RWPE1 (cell line): ENCODE measurements at places on chromosomes 11 and 22.

GRCh38 chr11:121439337-121439736 is 12.8 kb upstream of the SORL1 start:
- no peak for DNase-seq

GRCh38 chr11:15145615-15146014 is 30.9 kb downstream of the INSC start:
- no peak for DNase-seq

DNA sequence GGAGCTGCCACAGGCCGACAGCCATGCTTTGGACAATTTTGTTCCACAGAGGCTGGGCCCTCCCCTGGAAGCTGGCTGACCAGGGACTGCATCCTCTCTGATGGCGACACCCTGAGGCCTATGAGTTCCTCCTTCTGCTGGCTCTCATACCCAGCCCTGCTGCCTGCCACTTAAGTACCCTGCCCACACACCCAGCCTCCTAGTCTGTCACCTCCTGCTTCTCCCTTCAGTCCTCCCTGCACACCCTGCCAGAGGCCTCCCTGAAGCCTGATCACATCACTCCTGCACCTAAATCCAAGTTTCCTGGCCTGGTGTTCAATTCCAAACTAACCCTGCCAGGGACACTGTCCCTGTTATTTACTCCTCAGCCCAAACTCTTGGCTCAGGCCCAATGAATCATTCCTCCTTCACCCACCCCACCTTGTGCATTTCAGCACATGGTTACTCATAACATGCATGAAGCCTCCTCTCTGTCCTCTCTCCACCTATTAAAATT is 136.7 kb upstream of the NECTIN1 start:
- DNase-seq, result peak; percentile 91

- peak; percentile 30 for DNase-seq
These were observed 386.2 kb downstream of the TENM4 start for GRCh38 chr11:79054636-79055035.

GRCh38 chr11:9160166-9160565 is 68.8 kb upstream of the SCUBE2 start:
- DNase-seq, result no peak

- no peak for DNase-seq
These were observed 182.2 kb downstream of the ETS1 start for GRCh38 chr11:128405112-128405511.

GRCh38 chr22:17607891-17608521 is 20.5 kb downstream of the ATP6V1E1 start:
- DNase-seq, result no peak

GRCh38 chr11:86576946-86577624 is 95.3 kb downstream of the ME3 start:
- no peak for DNase-seq

DNA sequence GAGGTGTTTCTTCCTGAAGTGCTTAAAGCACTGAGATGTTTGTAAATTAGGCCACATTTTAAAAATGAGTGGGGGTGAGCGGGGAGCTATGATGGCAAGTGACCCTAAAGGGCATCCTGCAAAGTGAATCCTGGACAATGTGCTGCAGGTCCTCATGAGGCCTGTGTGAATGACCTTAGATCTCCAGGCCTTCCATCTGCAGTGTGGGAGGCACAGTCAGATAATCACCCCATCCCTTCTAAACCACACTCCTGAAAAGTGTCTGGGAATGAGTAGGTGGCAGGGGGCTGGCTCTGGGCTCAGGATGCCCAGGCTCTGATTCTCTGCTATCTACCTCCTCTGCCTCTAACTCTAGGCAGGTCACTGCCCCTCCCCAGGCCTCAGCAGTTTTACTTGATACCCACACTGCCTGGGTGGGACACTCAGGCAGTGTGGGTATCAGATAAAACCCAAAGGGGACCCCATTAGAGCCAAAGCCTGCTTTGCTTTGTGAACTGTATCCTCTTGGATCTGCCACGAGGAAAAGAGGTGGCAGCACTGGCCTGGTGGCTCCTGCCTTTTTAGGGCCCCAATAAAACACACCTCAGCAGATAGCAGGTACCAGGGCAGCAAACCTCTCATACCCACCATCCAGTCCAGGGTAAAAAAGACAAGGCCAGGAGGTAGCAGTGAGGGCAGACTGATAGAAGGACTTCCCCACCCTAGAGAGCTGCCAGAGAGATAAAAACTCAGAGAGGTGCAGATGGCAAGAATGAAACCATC is 10.5 kb downstream of the STARD10 start:
- DNase-seq, result no peak

GRCh38 chr11:33696931-33697638 is 3.5 kb downstream of the C11orf91 start:
- no peak for DNase-seq

- DNase-seq, result peak; percentile 74
These were observed 26.4 kb downstream of the AMOTL1 start for GRCh38 chr11:94794287-94795168.

DNA sequence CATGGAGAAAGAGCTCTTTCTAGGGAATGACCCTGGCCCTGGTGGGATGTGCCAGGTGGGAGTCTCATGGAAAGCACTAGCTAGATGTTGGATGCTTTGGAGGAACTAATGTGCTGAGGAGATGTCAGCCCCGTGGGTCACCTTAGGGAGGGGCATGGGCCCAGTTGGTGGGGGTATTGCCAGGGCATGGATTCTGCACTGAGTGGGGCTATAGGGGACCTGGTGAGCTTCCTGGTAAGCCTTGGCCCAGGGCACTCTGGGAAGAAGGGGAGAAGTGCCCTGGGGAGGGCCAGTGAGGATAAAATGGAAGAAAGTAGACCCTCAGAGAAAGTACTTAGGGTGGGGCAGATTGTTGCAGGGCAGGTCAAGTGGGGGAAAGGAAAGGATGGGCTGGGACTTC is 65.2 kb upstream of the SORL1-AS1 start:
- DNase-seq, result no peak

DNA sequence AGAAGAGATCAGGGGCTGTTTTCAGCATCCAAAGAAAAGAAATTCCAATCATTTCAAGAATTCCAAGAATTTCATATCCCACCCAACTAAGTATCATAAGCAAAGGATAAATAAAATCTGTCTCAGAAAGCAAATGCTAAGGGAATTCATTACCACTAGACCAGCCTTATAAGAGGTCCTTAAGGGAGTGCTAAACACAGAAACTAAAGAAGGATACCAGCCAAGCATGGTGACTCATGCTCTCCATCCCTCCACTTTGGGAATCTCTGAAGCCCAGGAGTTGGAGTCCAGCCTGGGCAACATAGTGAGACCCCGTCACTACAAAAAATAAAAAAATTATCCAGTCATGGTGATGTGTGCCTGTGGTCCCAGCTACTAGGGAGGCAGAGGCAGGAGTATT is 17.8 kb downstream of the FADD start:
- no peak for DNase-seq

DNA sequence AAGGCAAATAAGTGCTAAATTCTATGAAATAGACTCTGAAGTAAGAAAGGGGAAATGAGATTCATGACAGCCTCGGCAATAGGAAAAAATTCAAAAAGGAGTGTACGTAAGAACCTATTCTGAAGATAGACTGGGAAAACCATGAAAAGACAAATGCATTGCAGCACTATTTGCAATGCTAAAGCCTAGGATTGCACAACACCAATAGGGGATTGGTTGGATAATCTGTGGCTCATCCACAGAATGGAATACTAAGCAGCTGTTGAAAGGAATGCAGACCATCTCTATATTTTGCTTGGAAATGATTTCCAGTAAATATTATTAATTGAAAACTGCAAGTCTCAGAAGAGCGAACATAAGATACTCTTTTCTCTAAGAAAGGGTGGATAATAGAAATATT is 91.7 kb upstream of the CLMP start:
- no peak for DNase-seq

GRCh38 chr11:111582163-111582562 is 20.1 kb upstream of the SIK2 start:
- DNase-seq, result no peak

- no peak for DNase-seq
These were observed 21.8 kb upstream of the GNB1L start for GRCh38 chr22:19876314-19876940.

DNA sequence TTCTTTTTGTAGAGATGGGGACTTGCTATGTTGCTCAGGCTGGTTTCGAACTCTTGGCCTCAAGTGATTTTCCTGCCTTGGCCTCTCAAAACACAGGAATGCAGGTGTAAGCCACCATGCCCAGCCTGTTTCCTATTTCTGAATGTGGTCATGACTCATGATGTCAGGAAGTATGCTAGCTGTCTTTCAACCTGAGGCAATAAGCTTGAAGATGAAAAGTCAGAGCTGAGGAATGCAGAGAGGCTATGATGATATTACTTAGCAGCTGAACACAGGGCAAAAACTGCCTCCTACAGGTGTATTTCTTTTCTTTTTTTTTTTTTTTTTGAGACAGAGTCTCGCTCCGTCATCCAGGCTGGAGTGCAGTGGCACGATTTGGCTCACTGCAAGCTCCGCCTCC is 9.0 kb upstream of the NUCB2 start:
- DNase-seq, result peak; percentile 90

- no peak for DNase-seq
These were observed 24.1 kb upstream of the SCN2B start for GRCh38 chr11:118200497-118200896.

GRCh38 chr11:9379041-9379440 is 5.4 kb upstream of the IPO7 start:
- no peak for DNase-seq

DNA sequence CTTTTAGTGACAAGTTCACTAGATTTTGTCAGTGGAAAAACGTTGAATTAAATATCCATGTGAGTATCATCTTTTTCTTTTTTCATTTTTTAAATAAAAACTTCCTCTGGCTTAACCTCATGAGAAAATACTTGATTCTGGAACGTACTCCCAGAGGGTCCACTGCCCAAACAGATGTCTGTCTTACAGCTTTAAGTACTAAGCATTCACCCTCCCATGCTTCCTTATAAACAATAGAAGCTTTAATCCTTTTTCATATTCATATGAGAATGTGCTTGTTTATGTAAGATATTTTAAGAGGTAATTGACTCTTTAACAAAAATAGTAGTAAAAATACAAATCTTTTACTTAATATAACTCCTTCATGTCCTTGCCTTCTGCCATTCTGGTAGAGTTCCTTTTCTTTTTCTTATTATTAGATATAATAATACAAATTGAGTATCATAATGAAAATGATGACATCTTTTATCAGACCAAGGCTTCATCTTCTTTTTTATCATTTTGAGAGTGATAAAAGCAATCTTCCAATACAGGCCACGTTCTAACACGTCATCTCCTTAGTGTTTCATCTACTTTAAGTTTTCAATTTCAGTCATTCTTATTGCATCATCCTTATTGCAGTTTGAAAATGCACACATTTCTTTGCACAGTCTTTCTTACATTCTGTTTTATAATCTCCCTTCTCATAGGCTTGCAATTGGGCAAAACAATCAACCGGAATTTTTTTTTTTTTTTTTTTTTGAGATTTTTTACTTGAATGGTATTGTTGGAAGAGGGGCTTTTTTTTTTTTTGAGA is 69.5 kb upstream of the MYO18B start:
- no peak for DNase-seq

- no peak for DNase-seq
These were observed 93.4 kb downstream of the RASSF10 start for GRCh38 chr11:13102513-13102840.

GRCh38 chr11:86644291-86644690 is 28.1 kb downstream of the ME3 start:
- DNase-seq, result no peak

- DNase-seq, result no peak
These were observed 30.3 kb upstream of the PRR5 start for GRCh38 chr22:44671742-44672141.

DNA sequence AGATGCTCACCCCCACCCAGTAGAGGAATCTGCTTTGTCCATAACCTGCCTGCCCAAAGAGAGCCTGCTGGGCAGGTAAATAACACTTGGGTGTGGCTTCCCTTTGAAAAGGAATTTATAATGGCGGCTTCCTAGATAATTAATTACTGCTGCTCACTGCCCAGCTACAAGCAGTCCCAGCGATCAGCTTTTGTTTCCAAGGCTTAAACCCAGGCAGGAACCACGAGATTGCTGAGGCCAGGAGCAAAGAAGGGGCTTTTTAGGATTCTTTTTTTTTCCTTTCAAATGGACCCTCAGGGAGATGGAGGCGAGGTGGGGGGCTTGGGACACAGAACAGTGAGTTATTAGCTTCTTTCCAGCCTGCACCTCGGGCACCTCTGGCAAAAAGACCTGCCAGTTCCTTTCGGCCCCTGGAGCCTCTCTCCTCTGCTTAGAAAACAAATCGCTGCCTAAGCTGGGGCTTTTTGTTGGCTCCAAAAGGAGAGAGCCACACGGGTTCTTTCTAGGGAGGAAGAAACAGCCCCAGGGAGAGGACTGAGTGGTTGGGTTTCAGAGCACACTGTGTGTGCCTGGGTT is 107.2 kb downstream of the TSPAN18 start:
- peak; percentile 16 for DNase-seq

DNA sequence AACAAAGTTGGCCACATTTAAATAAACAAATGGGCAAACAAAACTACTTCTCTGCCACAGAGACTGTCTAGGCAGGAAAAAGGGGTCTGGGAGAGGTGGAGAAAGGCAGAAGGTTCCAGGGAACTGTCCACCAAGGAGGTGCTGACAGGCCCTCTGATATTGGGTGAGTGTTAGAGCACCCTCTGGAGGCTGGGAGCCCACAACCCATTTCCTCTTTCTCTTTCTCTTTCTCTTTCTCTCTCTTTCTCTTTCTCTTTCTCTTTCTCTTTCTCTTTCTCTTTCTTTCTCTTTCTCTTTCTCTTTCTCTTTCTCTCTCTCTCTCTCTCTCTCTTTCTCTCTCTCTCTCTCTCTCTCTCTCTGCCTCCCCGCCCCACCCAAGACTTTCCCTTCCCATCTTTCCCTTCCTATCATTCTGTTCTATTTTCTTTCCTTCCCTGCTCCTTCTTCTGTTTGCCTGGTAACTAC is 912.8 kb downstream of the DLG2 start:
- peak; percentile 15 for DNase-seq

DNA sequence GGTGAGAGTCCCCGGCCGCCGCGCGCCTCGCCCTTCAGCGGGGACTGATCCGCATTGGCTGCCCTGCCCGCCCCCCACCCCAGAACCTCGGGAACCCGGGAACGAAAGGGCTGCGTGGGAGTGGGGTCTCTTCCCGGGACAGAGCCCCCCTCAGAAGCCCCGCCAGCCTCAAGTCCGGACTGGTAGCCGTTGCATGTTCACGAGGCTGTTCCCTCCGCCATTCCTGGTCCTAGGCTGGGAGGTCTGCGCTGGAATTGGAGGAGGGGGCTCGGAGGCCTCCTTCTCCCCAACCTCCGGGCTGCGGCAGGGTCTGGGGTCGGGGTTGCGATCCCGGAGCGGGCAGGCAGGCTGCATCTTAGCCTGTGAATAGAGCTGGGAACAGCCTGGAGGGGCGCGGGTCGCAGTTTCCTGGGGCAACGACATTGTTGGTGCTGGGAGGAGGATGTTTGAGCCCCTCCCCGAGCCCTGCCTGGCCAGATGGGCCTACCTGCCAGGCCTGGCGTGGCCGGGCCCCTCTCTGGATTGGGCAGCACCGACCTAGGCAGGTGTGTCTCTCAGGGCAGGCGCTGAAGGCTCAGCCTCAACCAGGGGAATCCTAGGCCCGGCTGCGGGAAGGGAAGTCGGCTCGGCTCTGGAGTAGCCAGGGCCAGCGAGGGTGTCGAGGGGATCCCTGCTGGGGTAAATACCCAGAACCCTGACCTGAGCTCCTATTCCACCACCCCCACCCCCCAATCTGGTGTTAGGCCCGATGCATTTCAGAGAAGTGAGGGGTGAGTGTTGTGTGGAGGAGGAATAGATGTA is 670 bp downstream of the MAPK8IP1 start:
- no peak for DNase-seq

- DNase-seq, result no peak
These were observed 274.7 kb downstream of the NXPE2 start for GRCh38 chr11:114953039-114953438.
